Esophagus squamous epithelium (tissue), 5 donors: ENCODE measurements at places on chromosomes 11 and 22.

GRCh38 chr22:47129902-47130635 is 367.6 kb downstream of the TBC1D22A start:
- no peak for DNase-seq

DNA sequence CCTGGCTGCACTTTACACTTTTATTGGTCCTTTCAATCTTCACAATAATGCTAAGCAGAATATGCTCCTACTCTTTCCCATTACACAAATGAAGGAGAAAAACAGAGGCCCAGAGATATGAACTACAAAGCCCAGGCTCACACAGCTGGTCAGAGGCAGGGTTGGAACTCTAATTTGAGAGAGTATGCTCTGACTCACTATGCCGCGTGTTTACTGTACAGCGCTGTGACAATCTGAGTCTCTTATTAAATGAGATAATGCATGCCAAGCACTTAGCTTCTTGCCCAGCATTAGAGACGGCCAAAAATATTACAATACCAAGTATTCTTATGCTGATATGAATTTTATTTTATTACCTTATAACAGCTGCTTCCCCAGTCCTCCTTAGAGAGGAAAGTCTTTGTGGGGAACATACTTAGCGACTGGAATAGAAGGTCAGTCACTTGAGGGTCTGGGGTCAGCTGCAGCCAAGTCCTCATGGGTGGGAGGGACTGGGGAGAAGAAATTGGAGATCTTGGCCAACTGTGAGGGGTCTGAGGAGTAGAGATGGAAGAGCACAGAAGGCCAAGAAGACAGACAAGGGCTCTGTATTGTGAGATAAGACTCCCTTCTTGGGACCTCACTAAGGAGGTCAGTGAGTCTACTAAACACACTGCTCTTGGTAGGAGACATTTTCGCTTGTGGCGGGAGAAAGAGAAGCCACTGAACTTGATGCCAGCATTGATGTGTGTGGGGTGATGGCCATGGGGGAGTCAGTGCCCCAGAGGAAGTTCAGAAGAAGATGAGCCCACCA is 150.8 kb upstream of the TIMP3 start:
- no peak for DNase-seq

GRCh38 chr22:31185056-31185455 is 25.1 kb downstream of the RNF185 start:
- no peak for DNase-seq

- no peak for DNase-seq
These were observed 128.3 kb downstream of the CRYBB2 start for GRCh38 chr22:25347752-25348102.
